ENCODE measurements at places on chromosomes 7 and 10.

DNA sequence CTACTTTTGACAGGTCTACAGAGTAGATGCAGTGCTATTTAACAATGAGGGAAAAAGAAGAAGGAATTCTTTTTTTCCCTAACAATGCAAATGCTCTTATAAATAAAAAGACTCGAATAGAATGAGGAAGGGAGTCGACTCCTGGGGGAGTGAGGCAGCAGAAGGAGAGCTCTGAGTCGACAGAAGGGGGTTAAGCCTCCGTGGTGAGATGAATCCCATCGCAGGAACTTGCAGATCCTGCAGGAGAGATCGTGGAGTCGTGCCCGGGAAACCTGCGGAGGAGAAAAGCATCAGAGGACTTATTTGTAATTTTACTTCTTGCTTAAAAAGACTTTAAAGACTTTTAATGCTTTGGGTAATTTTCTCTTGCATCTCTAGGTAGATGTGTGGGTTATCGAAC lies 17.4 kb downstream of the ITIH2 start:
- no peak for DNase-seq

GRCh38 chr10:82821043-82821442 lies 946.0 kb downstream of the NRG3 start:
- DNase-seq = no peak

- DNase-seq = no peak
These were observed 26.0 kb upstream of the PLEKHA1 start for GRCh38 chr10:122348512-122348911.

GRCh38 chr10:74335501-74335900 lies 184.5 kb downstream of the ADK start:
- DNase-seq = no peak

- DNase-seq = no peak
These were observed 7.4 kb downstream of the ITGB1 start for GRCh38 chr10:32950591-32951108.

GRCh38 chr7:159108941-159109652 lies 35.6 kb downstream of the VIPR2 start:
- no peak for DNase-seq

- no peak for DNase-seq
These were observed 98.7 kb downstream of the EBF3 start for GRCh38 chr10:129865413-129865812.

DNA sequence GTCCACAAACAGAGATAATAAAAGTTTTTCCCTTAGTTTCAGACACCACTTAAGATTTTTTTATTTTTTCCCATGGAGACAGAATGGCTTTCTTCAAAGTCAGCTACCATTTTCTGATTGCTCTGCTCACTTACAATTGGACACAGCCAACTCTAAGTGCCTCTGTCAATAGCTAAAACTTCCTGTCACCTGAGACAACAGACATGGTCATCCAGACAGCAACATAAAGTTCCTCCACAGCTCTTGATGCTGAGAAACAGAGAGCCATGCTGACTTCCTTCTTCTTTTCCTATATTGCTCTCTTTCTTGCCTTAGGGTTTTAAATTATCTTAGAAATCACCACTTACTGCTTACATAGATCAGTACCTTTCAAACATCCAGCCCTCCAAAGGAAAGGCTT lies 12.0 kb downstream of the ZNF800 start:
- DNase-seq = no peak

DNA sequence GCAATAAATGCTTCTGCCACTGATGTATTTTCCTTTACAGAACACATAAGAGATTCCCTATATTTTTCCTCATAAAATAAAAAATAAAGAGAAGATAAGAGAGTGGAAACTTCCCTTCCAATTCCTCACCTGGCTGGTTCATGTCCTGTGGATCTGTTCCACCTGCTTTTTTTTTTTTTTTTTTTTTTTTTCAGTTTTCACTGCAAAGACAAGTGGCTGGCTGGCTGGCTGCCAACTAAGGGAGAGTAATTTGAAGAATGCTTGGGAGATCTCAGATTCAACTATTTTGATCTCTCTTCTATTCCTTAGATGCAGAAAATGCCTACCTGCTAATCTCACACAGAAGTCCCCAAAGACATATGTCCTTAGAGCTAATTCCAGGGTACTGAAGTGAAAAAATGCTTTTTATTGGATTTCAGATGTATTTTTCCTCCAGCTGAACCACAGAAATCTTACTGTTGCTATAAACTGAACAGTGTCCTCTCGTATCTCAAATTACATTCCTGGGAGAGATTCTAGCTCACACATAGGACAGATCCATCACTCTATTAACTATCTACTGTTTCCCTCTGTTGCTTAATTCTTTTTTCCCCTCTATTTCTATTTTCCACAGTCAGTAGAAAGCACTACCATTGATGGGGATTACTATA lies 120.8 kb downstream of the NRCAM start:
- no peak for DNase-seq

- no peak for DNase-seq
These were observed 69.2 kb downstream of the ARMC3 start for GRCh38 chr10:22997096-22997495.

DNA sequence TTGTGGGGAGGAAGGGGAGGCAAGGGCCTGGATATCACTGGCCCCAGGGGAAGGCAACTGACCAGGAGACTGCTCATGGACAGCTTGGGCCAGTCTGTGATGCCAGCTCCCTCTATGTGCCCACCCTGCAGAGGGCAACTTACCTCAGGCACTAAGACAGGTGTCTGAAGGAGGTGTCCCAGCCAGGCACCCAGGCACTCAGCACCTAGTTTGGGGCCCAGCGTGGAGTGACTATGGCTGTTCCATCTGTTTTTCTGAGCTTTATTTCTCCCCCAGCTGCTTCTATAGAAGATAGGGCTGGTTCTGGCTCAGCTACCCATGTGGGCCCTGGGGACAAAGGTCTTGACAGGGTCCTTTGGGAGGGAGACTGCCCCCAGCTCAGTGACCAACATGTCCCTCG lies 150.6 kb upstream of the PCBD1 start:
- DNase-seq = no peak

- DNase-seq = no peak
These were observed 385.4 kb upstream of the ANKRD30A start for GRCh38 chr10:36739884-36740445.

GRCh38 chr7:64686493-64687184 lies 20.7 kb downstream of the ZNF107 start:
- no peak for DNase-seq

DNA sequence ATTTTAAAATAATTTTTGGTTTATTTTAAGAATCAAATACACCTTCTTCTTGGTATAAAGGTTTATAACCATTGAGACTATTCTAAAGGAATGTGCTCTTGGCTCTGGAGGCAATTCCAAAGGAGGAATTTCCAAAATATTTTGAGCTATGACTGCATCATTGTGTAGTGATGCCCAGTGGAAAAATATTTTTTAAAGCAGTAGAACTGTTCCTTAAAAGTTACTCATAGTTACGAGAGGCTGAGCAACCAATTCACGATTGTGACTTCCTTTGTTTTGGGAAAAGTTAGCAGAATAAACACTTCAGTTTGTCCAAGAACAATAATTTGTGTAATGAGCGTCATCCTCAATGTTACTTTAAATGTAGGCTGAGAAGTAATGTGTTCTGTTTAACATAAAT lies 233.6 kb downstream of the BAMBI start:
- DNase-seq = peak; percentile 19

GRCh38 chr7:127803626-127804025 lies 151.6 kb downstream of the SND1 start:
- no peak for DNase-seq

GRCh38 chr10:19952224-19953010 lies 136.2 kb downstream of the PLXDC2 start:
- DNase-seq = no peak

DNA sequence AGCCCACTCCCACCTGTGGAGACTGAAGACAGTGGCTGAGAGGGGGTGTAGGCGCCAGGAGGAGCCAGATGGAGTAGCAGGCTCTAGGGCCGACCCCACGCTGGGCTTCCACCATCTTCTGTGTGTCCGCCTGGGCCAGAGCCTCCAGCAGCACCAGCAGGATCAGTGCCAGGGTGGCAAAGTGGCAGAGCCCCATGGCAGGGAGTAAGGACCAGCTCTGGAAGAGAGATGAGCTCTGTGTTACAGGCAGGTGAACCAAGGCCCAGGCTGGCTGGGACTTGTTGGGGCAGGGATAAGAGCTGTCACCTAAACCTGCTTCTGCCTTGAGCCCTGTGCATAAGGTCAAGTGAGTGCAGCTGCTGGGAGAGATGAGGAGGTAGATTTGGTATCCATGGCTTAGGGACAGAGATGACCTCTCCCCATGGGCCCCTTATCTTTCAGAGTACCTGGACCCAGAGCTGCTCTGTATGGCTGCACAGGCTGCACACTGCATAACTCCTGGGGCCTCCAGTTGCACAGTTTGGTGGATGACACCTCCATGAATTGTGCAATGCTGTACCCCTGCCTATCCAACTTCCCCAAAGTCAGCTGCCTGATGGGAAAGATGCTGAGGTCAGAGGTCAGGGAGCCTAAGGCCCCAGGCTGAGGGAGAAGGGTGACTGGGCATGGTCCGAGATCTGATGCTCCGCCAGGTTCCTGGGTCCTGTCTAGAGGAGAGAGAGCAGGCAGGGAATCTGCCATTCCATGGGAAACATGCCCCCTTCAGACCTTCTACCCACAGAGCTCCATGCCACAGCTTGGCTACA lies 7.4 kb upstream of the SAMD8 start:
- no peak for DNase-seq

DNA sequence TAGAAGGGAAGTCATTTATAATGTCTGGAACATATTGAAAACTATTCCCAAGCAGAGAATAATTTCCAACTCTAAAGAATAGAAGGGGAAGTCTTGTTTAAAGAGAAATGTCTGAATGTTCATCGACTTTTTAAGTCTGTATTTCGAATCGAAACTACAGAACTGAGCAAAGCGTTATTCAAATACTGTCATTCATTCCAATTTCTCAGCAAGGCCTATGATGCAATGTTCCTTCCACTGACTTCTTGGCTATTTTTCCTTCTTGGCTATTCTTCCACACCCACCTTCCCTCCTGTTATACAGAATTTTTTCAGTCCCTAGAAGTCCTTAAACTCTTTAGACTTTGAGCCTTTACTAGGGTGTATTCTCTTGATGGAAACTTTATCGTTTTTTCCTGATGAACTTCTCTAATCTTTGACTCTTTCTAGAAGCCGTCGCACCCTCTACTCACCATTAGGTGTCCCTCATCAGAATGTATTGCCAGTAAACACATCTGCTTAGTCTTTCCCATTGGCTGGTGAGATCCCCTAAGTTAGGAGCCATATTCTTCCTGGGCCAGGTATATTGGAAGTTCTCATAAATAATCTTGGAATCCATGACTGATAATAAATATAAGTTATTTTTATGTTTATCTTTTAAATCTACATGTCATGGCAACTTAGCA lies 235.7 kb upstream of the CCDC6 start:
- DNase-seq = no peak

DNA sequence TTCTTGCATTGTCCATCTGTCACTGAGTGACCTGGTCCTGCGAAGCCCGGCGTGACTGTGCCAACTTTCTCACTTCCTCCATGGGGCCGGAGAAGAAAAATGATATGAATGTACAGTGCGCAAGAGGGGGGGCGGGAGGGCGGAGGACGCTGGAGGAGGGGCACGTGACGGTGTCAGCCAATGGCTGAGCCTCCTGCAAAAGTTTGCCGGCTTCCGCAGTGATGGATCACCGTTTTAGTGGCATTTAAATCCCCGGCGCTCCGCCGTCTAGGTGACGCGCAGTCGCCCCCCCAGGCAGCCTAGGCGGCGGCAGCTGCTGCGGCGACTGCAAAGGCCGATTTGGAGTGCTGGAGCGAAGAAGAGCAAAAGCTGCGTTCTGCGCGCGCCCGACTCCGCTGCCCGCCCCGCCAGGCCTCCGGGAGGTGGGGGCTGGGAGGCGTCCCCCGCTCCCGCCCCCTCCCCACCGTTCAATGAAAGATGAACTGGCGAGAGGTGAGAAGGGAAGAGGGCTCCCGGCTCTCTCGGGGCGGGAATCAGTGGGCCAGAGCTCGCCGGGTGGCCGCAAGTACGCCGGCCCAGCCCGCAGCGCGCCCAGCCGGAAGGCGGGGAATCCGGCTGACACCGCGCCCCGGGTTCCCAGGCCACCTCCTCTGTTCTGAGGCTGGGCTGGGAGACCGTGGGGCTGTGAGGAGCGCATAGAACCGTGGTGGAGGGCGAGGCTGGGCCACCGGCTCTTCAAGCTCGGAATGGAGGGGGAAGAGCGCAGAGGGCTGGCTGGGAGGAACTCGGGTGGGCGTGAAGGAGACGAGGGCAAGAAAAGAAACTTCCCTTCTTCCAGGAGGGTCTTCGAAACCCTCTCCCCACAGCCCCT lies at the start of gene HOXA1:
HOXA1 (minus strand) TSS at position 104 of the 871 bp plus-strand sequence; CDS start at position 16, 88 bp downstream.
- DNase-seq = peak; percentile 51

GRCh38 chr7:138961159-138961558 lies 20.0 kb downstream of the KIAA1549 start:
- DNase-seq = no peak

- DNase-seq = no peak
These were observed 66.9 kb downstream of the GLRX3 start for GRCh38 chr10:130202984-130203621.

GRCh38 chr10:26938578-26938977 lies 77.8 kb upstream of the ABI1 start:
- no peak for DNase-seq

- DNase-seq = no peak
These were observed 16.3 kb downstream of the AKR1B1 start for GRCh38 chr7:134442441-134443220.

DNA sequence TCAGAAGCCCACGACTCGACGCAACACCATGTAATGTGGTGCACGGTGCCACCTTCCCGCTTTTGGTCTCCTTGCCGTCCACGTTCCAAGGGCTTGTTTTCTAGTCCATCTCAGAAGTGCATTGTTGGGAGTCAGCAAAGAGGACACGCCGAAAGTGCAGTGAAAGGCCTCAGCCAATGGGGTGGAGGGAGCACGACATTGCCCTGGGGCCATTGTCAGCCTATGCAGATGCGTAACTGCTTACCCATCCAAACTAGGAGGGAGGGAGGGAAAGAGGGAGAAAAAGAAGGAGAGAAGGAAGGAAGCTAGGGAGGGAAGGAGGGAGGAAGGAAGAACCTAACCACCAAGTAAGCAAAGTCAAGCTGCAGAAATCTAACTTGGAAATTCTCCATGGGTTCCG lies 202.4 kb downstream of the CCDC3 start:
- DNase-seq = no peak

- DNase-seq = peak; percentile 7
These were observed 71.6 kb downstream of the THSD7A start for GRCh38 chr7:11760372-11760771.

GRCh38 chr7:135079068-135079467 lies 68.8 kb upstream of the TMEM140 start:
- no peak for DNase-seq

DNA sequence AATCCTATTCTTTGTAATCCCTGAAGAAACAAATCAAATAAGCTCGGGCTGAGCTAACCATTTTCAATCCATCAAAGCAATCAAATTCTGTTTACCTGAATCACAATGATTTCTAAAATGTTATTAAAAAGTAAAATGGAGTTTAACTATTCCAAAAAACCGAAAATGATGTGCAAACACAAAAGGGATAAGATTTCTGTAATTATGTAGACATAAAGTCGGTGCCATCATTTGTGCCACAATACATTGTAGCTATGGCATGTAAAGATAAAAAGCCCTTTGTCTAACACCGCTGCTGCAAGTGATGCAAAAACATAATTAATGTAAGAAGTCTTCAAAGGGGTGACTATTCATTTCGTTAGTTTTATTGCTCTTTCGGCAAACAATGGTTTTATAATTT lies 125.1 kb upstream of the FAM204A start:
- no peak for DNase-seq

GRCh38 chr7:139242741-139243281 lies 11.8 kb downstream of the UBN2 start:
- no peak for DNase-seq

- no peak for DNase-seq
These were observed 29.7 kb downstream of the NUP42 start for GRCh38 chr7:23211589-23211988.

- DNase-seq = no peak
These were observed 30.3 kb upstream of the TCF7L2 start for GRCh38 chr10:112919721-112920120.
